ENCODE measurements at places on chromosomes 12 and 14. TPM values are rescaled to one million over a fixed set of nuclear protein-coding genes. Genes with fewer than 3 reads are reported as not detected.

- H3K36me3 ChIP-seq = no peaks in the 10 kb centered on the region
- no peak for DNase-seq
- no peak overlapping the region for H3K4me3 ChIP-seq
- no peak overlapping the region for H3K27ac ChIP-seq
- peaks cover 14% of the 10 kb centered on the region for H3K27me3 ChIP-seq
These were observed 3.6 kb upstream of the SLC7A8 start for GRCh38 chr14:23186913-23187654.

DNA sequence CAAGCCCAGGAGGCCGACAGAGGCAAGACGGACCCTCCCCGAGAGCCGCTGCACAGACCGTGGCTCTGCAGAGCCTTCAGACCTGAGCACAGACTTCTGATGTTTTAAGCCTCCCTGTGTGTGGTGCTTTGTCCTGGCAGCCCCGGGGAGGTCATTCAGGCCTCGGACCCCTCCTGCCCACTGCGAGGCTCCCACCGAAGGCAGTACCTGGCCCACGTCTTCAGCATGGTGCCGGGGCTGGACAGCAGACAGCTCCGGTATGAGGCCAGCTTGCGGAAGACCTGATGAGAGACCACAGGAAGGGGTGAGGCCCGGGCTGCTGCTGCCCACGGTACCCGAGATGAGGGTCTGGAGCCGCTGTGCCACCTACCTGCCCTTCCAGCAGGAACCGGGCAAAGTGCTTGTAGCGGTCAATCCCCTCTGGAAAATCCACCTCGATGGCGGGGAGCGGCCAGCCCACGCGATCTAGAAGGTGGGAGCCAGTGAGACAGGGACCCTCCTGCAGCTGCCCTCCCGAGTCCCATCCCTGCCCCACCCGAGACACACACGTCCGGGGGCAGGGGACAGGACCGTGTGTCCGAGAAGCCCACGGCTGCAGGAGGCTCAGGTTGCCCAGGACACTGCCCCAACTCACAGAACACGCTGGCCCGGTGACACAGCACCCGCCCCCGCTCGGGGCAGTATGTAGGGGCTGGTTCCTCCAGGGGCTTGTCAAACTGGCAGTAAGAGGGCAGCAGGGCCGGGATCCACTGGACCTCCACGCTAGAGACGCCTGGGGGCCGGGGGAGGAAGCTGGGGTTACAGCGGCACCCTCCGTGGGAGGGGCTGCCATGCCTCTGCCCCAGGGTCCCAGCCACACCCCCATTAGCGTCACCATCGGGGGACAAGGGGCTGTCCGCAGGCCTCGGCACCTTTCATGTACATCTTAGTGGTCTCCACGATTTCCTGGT lies 35.6 kb upstream of the UBC start:
- H3K4me1 ChIP-seq = peaks cover 15% of the 10 kb centered on the region
- no peak for DNase-seq
- H3K27ac ChIP-seq = no peak overlapping the region

DNA sequence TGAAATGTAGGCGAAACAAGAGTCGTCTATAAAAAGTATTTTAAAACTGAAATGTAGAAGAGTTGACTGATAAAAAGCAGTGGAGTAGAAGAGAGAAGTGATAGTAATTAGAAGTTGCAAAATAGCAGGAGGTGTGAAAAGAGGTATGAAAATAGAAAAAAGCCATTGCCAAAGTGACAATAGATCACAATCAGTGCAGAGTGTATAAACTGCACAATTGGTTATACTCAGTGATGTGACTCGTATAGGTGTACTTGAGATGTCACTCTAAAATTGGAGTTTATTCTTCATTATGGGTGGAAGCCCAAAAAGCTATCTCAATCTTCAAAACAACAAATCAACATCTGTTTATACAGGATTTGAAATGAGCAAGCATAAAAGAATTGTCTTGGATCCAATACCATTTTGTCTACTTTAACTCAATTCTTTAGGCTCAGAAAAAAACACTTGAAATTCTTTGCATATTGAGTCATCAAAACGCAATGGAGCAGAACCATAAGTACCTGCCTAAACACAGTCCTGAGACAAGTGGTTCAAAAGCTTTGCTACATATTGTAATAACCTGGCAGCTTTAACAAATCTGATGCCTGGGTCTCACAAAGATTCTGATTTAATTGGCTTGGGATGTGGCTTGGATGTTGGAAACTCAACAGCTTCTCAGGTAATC lies 8.8 kb downstream of the IKBIP start:
- H3K27ac ChIP-seq = no peak overlapping the region
- H3K27me3 ChIP-seq = no peaks in the 10 kb centered on the region
- peaks cover 10% of the 10 kb centered on the region for H3K4me1 ChIP-seq
- H3K36me3 ChIP-seq = no peaks in the 10 kb centered on the region
- DNase-seq = no peak
- H3K4me3 ChIP-seq = no peak overlapping the region

- peak overlapping the region; percentile 88 for H3K27ac ChIP-seq
- peak; percentile 71 for DNase-seq
- no peaks in the 10 kb centered on the region for H3K27me3 ChIP-seq
- peaks cover 54% of the 10 kb centered on the region for H3K4me1 ChIP-seq
- no peaks in the 10 kb centered on the region for H3K36me3 ChIP-seq
These were observed 9.5 kb upstream of the SAV1 start for GRCh38 chr14:50677527-50678063.

GRCh38 chr14:61705017-61705416 lies 9.7 kb downstream of the HIF1A start:
- no peak overlapping the region for H3K27ac ChIP-seq
- H3K36me3 ChIP-seq = peaks cover 7% of the 10 kb centered on the region
- H3K4me1 ChIP-seq = peaks cover 87% of the 10 kb centered on the region
- no peak overlapping the region for H3K4me3 ChIP-seq

DNA sequence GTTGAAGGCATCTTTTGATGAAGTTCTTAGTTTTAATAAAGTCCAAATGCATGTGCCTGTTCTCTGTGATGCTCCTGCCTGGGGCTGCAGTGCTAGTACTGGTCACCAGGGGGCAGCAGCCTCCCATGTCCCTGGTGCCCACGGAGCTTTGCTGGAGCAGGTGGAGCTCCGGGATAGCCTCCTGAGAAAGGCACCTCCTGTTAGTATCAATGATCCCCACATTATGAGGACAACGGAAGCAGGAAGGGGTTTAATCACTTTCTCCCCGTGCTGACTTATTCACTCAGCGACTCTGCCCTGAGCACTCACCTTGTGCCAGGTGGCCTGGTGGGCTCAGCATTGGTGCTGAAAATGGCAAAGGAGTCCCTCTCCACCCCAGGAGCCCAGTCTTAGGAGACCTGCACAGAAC lies 123.0 kb upstream of the PZP start:
- no peak overlapping the region for H3K27ac ChIP-seq
- H3K4me3 ChIP-seq = no peak overlapping the region
- peaks cover 20% of the 10 kb centered on the region for H3K4me1 ChIP-seq
- DNase-seq = peak; percentile 35
- no peaks in the 10 kb centered on the region for H3K27me3 ChIP-seq
- H3K36me3 ChIP-seq = no peaks in the 10 kb centered on the region

- DNase-seq = no peak
- no peaks in the 10 kb centered on the region for H3K4me1 ChIP-seq
- H3K36me3 ChIP-seq = no peaks in the 10 kb centered on the region
- H3K27me3 ChIP-seq = peaks cover 6% of the 10 kb centered on the region
These were observed 126.5 kb downstream of the DYRK2 start for GRCh38 chr12:67774983-67775587.

DNA sequence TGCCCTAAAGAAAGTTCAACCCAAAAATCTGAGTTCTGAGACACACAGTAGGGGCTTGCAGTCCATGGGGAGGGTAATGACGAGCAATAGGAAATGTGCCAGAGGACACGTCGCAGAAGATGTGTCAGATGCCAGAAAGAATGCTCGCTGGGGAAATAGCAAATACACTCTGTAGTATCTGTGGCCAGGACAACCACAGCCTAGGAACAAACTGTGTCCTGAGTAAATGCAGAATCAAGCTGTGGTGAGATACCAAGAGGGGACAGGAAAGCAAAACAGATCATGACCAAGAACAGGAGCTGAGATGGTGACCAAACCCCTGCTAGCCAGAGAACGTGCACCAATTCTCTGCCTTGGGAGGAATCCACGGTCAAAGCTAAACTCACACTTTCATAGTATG lies 9.1 kb downstream of the CRACR2A start:
- peaks cover 12% of the 10 kb centered on the region for H3K4me1 ChIP-seq
- H3K27ac ChIP-seq = no peak overlapping the region
- H3K36me3 ChIP-seq = peaks cover 26% of the 10 kb centered on the region
- no peaks in the 10 kb centered on the region for H3K27me3 ChIP-seq
- H3K4me3 ChIP-seq = no peak overlapping the region
- DNase-seq = no peak

- H3K36me3 ChIP-seq = peaks cover 4% of the 10 kb centered on the region
- no peak overlapping the region for H3K4me3 ChIP-seq
- no peak overlapping the region for H3K27ac ChIP-seq
- DNase-seq = no peak
These were observed 4.9 kb downstream of the PLEKHG3 start for GRCh38 chr14:64709126-64709525.

The NTS gene
- not detected for polyA plus RNA-seq

The PLEKHG7 gene
- not detected for polyA plus RNA-seq
